ENCODE measurements at places on chromosomes 13 and 19.

- no peak for DNase-seq
These were observed 14.6 kb upstream of the PTOV1 start for GRCh38 chr19:49836176-49837008.

GRCh38 chr19:19997656-19998268 lies 41.5 kb downstream of the ZNF682 start:
- no peak for DNase-seq

DNA sequence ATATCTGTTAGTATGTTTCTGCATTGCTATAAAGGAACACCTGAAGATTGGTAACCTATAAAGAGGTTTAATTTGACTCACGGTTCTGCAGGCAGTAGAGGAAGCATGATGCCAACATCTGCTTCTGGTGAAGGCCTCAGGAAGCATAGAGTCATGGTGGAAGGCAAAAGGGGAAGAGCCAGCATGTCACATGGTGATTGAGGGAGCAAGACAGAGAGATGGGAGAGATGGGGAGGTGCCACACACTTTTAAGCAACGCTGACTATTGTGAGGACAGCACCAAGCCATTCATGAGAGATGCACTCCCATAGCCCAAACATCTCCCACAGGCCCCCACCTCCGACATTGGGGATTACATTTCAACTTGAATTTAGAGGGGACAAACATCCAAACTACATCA lies 32.8 kb downstream of the COG6 start:
- DNase-seq = no peak

GRCh38 chr13:106521095-106521799 lies 14.2 kb downstream of the EFNB2 start:
- DNase-seq = no peak

DNA sequence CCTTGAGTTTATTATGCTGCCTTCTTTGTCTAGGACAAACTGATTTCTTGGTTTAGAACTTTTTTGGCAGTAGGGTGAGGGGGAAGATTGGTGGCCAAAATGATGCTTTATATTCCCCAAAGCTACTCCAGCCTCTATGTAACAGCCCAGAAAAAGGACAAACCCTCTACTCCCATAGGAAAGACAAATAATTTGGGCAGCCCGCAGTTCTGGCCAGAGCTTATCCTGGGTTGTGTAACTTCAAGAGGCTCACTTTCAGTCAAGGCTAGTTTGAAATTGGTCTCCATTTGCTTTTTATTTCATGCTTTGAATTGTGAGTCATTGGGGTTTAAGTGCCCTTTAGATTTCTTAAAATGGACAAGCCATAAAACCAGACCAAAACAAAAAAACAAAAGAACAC lies 142.3 kb downstream of the OLFM4 start:
- DNase-seq = no peak

DNA sequence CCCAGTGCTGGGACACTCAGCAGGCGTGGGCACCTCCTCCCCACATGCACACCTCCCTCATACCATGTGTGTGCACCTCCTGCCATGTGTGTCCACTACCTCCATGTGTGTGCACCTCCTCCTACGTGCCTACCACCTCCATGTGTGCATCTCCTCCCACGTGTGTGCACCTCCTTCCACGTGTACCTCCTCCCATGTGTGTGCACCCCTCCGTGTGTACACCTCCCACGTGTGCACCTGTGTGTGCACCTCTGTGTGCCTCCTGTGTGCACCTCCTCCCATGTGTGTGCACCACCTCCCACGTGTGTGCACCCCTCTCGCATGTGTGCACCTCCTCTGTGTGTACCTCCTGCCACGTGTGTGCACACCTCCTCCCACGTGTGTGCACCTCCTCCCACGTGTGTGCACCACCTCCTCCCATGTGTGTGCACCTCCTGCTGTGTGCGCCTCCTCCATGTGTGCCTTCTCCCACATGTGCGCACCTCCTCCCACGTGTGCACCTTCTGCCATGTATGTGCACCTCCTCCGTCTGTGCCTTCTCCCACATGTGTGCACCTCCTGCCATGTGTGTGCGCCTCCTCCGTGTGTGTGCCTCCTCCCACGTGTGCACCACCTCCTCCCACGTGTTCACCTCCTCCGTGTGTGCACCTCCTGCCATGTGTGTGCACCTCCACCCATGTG lies 6.1 kb upstream of the C13orf46 start:
- DNase-seq = no peak

- DNase-seq = no peak
These were observed 71.4 kb downstream of the ALOX5AP start for GRCh38 chr13:30806784-30807183.

- no peak for DNase-seq
These were observed 41.6 kb upstream of the ZNF730 start for GRCh38 chr19:23075031-23075733.

GRCh38 chr13:28047757-28048388 lies 52.5 kb downstream of the FLT3 start:
- no peak for DNase-seq

DNA sequence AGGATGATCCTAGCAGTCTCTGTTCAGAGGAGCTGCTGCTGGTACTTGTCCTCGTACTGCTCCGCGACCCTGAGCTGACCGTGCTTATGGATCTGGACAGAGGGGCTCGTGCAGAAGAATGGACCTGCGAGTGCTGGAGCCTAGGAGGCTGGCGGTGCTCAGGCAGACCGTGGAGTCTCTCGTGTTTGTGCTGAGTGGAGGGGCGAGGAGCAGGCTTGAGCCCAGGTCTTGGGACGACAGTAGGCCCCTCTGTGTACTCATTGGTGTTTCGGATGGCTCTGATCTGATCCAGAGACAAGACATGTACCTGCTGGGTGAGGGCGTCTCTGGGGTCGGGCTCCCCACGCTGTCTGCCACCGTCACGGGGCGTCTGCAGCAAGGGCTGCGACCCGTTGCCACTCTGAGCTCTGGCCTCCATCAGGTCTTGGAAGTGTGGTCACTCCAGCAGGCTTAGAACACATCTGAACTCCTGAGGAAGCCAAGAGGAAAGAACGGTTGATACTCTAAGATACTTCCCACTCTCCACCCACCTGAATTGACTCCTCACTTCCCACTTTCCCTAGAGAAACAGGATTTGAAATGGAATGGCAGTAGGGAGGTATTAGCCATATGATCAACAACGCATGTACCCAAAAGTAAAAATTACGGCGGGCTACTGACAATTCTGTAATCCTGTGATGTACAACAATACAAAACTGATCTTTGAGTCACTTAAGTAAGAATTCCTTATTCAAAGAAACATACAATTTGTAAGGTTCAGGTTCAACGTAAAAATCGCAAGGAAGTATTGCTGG lies 3.4 kb downstream of the SPRY2 start:
- DNase-seq = no peak

- DNase-seq = no peak
These were observed 725.0 kb downstream of the UQCRFS1 start for GRCh38 chr19:28487999-28488398.

DNA sequence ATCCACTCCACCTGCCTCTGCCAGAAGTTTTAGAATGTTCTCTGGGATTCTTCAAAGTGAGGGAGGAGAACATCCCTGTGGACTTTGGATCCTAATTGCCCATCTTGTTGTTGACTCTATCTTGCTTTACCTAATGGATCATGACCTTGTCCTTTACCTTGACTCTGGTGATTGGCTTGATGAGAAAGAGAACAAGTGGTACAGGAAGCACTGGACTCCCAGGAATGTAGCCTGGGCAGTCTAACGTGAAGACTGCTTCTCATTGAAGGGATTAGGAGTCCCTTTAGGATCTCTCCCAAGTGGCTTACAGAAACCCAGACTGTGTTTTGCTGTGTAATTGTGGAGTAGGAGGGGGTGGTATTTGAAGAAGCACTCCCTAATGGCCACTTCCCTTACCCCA lies 63.9 kb downstream of the SLC10A2 start:
- DNase-seq = no peak

Measured in NCI-H187 (cell line).